ENCODE measurements at places on chromosomes 5 and 9.

GRCh38 chr9:71814226-71814625 is 45.9 kb upstream of the CEMIP2 start:
- DNase-seq, result no peak

GRCh38 chr9:98784831-98785806 is 11.2 kb downstream of the ANKS6 start:
- no peak for DNase-seq

DNA sequence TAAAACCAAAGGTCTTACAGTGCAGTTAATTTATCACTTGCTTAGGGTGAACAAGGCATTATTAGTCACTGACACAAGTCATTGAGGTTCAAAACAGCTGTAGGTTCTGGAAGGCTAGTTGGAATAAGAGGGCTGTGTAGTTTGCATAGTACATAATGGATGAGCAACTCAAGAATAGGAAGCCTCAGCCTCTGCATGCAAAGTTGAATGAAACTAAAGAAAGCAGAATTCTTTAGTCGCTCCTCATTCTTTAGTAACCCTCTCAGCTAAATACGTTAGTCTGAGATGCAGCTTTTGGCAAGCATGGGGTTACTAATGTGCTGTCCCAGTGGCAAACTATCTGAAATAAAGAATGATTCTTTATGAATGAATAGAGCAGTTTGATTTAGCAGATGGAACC is 74.2 kb downstream of the ADGRV1 start:
- DNase-seq, result no peak

DNA sequence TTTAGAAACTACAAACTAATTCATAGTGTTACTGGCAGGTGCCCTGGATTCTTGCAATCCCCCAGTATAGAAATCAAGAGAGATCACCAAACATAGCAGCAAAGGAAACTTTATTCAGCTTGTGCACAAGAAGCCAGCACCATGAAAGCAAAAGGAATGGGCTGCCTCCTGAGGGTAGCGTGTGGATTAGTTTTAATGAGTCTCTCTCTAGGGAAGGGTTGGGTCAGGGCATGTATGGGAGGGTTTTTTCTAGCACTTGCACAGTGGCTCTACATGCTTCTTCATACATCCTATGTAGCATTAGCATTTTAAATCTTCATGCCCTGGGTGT is 38.4 kb downstream of the LYRM7 start:
- DNase-seq, result no peak

DNA sequence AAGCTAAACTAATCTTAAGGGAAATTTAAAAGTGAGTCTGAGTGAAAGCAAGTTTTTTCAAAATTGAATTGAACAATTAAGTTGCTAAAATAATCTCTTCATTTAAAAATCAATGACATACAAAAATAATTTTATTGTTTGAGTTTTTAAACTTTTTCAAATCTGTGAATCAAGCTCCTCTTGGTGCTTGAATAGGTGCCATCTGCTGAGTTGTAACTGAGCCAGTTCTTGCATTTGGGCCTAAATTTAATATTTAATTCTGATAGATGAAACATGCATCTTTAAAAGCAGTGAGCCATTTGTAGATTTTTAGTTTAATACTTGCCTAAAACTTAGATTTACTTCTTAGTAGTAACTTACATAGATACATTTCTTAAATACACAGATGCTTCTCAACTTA is 31.8 kb downstream of the SPATA31D1 start:
- DNase-seq, result no peak

- peak; percentile 54 for DNase-seq
Measured at GRCh38 chr9:97386265-97386633, 25.6 kb upstream of the TDRD7 start.

DNA sequence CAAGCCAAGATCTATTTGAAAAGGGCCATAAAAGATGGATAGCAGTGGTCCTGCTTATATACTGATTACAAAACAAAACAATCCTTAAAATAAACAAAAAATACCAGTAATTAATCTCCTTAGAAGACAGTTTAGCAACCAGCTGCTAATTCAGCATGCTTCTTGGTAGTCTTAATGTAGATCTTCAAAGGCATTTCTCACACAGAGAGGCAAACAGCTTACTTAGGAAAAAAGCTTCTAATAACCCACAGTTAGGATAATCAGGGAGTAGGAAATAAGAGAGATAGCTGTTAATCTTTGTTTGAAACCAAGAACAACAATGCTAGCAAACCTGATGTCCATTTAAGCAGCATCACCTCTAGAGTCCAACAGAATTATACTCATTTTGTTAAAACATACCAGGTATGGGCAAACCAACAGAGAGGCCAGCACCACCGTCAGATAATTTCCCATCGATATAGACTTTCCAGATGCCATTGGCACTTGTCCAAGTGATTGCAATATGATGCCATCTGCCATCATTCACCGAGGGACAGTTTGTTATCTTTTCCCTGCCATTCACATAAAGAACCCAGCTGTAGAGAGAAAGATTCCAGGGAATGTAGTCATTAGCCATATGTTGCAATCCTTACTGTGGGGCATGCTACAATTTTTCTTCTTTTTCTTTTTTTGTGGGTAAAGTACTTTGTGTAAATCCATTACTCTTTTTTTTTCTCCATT is 105.6 kb upstream of the TXNDC8 start:
- no peak for DNase-seq

- no peak for DNase-seq
Measured at GRCh38 chr5:6403416-6403815, 25.1 kb upstream of the MED10 start.

DNA sequence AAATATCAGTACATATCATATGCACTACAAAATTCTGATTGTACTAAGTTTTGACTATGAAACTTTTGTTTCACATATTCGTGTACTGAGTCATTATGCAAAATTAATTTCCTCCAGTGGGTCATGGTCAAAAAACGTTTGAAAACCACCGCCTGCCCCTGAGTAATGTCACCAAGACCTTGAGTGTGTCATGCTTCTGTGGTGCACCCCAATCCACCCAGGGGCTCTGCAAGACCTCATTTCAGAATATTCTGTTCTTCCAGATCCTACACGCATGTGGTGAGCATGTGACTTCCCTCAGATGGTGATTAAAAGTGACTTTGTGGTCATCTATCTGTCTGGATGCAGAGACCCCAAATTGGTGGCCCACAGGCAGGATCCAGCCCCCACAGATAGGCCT is 31.0 kb downstream of the ABLIM3 start:
- no peak for DNase-seq

DNA sequence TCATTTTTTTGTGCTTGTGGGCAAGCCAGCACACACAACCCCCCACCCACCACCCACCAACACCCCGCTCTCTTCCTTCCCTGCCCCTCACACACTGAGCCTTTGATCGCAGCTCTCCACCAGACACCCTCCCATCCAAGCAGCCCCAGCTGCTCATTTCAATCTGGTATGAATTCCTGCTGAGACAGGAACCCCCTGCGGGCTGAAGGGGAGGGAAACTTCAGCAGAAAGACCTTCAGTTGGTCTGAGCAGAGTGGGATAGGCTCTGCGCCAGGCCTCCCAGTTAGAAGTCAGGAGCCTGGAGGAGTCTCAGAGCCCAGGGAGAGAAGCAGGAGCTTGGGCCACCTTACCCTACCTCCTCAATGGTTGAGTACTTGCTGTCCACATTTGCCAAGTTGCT is 7.2 kb downstream of the PCDHGC5 start:
- DNase-seq, result no peak

- DNase-seq, result no peak
Measured at GRCh38 chr5:171852255-171852681, 66.7 kb downstream of the SMIM23 start.

GRCh38 chr9:133971121-133971951 is 20.8 kb downstream of the VAV2 start:
- DNase-seq, result no peak

DNA sequence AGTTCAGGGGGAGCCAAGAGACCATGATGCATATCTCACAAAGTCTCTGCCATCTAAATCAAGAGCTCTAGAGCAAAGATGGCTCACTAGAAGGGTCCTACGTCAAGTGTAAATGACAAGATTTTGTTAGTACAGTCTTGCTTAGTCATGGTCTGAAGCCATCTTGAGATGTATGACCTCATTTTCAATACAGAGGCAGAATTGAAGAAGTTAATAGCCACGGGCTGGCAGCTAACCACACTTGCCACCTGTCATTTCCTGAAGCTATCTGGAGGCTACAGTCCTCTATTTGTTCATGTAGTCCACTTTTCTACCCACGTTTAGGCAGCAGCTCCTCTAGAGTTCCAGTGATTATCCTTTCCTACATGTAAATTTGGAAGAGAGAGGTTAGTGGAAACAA is 231.7 kb upstream of the CDH12 start:
- DNase-seq, result no peak

GRCh38 chr9:113659740-113660139 is 196.2 kb downstream of the RGS3 start:
- DNase-seq, result no peak

Data from left colon (tissue), 2 donors.